ENCODE measurements at places on chromosomes 6 and 20.

GRCh38 chr6:42429042-42429585, 22.6 kb downstream of the TRERF1 start:
- DNase-seq, result no peak

GRCh38 chr6:20266851-20267608, 54.8 kb upstream of the MBOAT1 start:
- DNase-seq, result no peak

GRCh38 chr6:82268301-82268846, 20.8 kb upstream of the IBTK start:
- DNase-seq, result no peak

DNA sequence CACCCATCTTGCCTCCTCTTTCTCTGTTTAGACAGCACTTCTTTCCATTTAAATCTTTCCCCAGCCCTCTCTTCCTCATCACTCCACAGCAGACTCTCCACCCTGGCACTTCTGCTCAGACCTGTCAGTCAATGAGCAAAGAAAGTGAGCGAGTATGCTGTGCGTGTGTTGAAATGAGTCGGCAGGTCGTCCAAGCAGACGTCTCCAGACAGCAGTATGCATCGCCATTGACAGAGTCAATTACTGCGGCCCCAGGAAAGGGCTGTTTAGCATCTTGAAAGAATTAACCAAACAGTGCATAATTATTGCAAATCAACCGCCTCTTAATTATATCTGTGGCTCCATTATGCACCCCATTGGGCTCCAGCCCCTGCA, 54.8 kb upstream of the KCNG1 start:
- no peak for DNase-seq

DNA sequence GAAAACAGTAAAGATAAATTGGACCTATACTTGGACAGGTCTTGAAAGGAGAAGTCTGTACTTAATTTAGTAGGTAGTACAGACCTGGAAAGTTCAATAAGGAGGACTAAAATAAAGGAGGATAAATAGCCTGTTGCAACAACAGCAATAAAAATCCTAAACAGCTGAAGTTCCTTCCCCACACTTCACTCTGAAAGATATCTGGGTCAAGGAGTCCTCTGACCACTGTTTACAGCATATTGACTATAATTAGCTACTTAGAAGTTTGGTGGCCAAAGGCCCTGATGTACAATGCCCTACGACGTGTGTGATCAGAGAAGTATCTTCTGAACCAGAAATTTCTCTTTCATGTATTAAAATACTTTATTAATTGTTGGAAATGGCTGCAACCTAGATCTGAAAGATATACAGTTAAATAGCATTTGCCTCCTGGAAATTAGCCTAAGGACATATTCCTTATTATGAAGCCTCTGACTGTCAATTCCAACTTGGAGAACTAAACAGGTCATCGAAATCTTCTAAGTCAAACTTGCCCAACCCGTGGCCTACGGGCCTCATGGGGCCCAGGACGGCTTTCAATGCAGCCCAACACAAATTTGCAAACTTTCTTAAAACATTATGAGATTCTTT, 82.8 kb downstream of the KIF13A start:
- no peak for DNase-seq

DNA sequence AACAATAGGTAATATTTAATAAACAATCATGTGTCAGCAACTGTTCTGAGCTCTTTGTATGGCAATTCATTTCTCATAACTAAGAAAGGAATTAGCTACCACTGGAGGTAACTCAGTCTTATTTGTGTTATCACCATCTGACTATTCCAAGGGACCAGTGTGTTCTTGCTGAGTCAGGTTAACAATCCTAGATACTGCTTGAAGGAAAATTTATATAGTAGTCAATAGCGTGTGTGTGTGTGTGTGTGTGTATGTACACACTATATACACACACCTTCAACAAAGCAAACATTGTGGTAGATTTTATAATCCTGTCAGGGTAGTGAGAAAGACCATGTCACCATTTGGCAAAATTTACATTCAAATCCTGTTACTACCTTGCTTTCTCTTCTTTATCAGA, 45.8 kb upstream of the SMIM8 start:
- DNase-seq, result no peak

- no peak for DNase-seq
Measured at GRCh38 chr20:2816583-2817340, 598 bp downstream of the TMEM239 start.

DNA sequence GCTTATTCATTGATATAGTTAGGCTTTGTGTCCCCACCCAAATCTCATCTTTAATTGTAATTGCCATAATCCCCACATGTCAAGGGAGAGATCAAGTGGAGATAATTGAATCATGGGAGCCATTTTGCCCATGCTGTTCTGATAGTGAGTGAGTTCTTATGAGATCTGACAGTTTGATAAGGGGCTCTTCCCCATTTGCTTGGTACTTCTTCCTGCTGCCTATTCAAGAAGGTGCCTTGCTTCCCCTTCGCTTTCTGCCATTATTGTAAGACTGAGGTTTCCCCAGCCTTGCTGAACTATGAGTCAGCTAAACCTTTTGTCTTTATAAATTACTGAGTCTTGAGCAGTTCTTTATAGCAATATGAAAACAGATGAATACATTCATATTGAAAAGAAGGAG, 45.6 kb downstream of the CENPW start:
- no peak for DNase-seq

DNA sequence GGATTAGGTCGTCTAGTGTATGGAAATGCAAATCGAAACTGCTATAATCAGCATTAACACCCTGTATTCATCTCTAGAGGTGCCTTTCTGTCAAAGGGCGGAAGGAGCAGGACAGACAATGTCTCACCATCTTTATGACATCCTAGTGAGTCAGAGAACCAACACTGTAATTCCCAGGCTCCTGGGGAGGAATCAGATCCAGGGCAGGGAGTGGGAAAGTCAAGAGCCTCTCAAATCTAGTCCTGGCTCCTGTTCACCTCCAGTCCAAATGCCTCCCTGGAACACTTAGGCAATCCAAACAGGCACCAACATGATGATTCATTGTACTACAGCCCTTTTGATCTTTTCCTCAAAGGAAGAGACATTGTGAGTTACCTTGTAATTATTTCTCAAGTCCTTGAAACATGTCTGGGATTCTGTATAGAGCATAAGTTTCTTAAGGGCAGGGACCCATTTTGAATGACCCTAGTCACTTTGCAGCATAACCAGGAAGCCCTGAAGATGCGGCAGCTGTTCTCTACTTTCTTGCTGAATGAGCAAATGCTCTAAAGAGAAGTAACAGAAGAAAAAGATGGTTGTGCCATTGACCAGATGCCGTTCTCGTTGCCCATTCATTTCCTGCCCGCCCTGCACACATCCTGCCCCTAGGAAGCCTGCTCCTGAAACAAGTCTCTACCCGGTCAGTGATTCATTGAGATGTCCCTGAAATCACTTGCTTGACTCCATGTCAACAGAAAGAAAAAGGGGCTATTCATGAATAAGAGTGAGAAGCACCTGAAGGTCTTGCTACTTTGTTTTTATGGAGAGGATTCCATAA, 112.8 kb upstream of the JARID2 start:
- DNase-seq, result peak; percentile 48

- no peak for DNase-seq
Measured at GRCh38 chr20:4667371-4667773, 54.3 kb upstream of the PRND start.

DNA sequence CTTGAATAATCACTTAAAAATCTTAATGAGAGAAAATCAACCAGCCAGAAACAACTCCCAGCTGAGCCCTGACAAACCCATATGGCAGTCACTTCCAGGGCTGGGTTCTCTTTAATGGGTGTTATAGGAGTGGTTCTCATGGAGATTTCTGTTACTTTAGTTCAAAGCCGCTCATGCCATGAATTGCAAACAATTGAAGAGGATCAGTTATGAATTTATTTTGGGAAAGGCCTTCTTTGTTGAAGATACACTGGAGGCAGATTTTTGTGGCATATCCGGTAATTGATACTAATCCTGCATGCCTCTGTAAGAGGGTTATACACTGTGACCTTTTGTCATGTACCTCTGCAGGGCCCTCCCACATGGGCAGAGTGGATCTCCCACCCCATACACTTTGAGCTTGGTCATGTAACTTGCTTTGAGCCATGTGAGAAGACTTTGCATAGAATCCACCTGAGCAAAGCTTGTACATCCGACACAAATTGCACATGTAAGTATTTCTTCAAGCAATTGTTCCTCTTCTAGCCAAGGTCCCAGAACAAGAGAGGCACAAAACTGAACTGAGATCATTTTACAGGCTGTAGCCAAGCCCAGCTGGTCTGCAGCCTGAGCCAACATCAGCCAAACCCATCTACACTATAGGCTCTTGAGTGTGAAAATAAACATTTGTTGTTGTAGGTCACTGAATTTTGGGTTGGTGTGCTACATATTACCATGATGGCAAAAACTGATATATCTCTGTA, 492.3 kb downstream of the PREX1 start:
- no peak for DNase-seq

- DNase-seq, result no peak
Measured at GRCh38 chr20:34615477-34615876, 57.0 kb downstream of the MAP1LC3A start.

GRCh38 chr20:59630526-59630925, 26.2 kb downstream of the PHACTR3 start:
- DNase-seq, result no peak

GRCh38 chr20:57322476-57322875, 7.1 kb upstream of the SPO11 start:
- no peak for DNase-seq

Measured in fibroblast of lung (primary cell).